ENCODE measurements at places on chromosomes 5 and 9.

DNA sequence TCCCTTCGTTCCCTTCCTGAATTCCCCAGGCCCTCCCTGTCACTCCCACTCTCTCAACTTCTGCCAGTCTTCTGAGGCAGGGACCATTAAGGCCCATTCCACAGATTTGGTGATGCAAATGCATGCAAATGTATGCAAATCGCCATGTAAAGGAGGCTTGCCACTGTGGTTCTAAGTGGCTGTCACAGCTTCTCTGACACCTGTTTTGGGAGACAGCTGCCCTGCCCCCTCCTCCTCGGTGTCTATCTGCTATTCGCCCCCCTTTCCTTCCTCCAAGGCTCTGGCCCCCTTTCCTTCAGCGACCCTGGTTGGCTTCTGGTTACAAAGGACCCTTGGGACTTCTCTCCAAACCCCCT is 10.5 kb upstream of the ARAP3 start:
- no peak for DNase-seq

DNA sequence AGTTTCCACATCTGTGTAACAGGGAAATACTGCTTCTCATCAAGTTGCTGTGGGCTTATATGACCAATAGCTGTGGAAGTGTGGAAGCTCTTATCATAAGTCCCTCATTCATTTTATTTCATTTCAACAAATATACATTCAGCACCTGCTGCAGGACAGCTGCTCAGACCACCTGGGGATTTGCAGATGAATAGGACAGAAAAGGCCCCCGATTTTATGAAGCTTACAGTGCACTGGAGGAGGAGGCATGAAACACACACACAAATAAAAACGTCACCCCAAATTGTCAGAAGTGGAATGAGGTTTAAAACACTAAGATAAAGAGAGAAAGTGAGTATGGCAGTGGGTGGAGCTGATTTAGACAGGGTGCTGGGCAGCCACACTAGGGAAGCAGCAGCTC is 107.2 kb downstream of the DRD1 start:
- DNase-seq = no peak

DNA sequence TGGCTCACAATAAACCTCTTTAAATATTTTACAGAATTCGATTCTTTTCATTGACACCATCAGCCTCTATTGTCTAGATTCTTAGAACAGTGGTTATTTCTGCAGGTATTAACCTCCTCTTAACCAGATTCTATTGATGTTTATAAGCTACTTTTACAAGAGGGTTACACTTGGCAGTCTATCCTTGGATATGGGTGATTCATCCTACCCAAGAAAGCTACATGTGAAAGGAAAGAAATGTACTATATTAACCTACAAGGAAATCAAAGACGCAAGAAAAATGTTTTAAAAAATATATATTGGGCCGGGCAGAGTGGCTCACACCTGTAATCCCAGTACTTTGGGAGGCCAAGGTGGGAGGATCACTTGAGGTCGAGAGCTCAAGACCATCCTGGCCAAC is 16.7 kb downstream of the SLC25A25 start:
- DNase-seq = no peak

DNA sequence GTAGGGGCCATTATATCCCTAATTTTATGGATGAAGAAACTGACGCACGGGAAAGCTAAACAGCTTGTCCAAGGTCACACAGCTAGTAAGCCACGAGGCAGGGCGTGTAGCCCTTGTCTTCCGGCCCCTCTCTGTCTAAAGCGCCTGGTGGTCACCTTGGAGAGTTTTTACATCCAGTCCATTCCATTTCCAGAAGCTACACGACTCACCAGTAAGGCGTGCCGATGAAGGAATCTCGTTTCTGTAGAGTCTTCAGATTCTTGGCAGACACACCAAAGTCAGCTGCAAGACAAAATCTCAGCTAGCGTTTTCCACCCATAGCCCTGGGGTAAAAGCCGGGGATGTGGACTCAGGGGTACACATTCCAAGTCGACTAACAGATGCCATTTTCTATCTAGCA is 80.5 kb downstream of the STK10 start:
- no peak for DNase-seq

DNA sequence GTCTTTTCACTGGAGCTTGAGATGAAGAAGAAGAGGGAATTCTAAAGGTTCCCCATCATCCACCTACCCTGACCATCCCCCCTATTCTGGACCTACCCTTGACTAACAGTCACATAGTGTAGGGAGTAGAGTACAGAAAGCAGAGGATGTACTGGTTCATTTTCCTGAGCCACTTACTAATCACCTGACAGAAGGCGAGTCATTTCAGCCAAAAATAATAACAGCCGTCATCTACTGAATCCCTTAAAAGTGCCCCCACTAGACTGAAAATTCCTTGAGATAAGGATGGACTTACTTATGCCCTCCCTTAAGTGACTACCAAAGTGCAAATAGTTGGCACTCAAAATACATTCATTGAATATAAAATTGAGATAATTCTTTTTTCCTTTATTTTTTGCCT is 112.2 kb downstream of the FOXD1 start:
- no peak for DNase-seq

DNA sequence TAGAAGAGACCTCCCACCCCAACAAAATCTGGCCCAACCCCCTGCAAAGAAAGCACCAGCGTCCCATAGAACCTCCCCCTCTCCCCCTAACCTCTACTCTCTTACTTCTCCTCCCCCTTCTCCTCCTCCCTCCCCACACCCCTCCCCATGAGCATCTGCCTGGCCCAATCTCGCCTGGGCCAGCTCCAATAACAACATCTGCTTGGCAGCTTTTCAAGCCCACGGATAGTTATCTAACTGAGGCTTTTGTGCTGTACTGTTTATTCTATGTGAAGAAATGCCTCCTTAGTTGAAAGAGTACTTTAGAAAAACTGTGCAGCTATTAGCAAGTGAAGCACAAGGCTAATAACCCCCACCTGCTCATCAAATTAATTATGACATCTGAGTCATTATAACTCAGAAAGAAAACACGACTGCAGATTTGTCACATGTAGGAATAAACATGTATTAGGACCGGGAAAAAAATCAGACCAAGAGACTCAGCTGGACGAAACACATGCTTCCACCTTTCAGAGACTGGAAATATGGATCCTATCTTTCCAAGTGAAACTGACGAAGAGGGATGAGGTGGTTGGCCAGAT is 42.8 kb downstream of the NFIB start:
- DNase-seq = no peak

- no peak for DNase-seq
Observed at GRCh38 chr9:108746864-108747263, 108.9 kb downstream of the ACTL7B start.

- no peak for DNase-seq
Observed at GRCh38 chr9:123948286-123948685, 18.4 kb upstream of the DENND1A start.

- no peak for DNase-seq
Observed at GRCh38 chr9:84756731-84757130, 87.2 kb downstream of the NTRK2 start.

- DNase-seq = no peak
Observed at GRCh38 chr5:114055318-114056184, 306.3 kb upstream of the KCNN2 start.

DNA sequence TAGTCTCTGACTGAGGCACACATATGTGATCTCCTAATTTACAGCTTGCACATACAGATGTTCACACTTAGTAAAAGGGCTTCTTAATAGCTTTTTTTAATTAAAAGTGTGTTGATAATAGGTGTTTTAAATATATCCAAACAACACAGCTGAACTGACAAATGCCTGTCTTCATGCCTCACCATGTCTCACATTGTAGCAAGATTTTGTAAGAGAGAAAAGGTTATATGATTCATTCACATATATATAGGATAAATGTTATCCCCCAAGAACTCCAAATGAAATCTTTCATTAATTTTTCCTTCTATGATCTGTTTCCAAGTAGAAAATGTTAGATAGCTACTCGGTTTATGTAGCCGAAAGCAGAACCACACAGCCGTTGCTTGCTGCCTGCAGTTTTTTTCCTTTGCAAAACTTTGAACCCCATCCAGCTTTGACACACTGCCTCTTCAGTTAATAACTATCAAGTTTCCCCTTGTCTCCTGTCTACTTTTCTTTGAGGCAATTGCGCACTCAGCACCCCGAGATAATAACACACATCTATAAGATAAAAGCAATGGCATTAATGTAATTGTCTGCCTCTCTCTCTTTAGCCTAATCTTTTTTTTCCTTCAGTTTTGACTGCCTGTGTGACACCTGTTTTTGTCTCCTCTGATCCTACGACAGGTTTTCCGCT is 299.2 kb downstream of the BNC2 start:
- DNase-seq = no peak

GRCh38 chr9:110933350-110934001 is 104.8 kb downstream of the LPAR1 start:
- DNase-seq = no peak

GRCh38 chr9:105333811-105334210 is 89.4 kb downstream of the SLC44A1 start:
- DNase-seq = no peak

DNA sequence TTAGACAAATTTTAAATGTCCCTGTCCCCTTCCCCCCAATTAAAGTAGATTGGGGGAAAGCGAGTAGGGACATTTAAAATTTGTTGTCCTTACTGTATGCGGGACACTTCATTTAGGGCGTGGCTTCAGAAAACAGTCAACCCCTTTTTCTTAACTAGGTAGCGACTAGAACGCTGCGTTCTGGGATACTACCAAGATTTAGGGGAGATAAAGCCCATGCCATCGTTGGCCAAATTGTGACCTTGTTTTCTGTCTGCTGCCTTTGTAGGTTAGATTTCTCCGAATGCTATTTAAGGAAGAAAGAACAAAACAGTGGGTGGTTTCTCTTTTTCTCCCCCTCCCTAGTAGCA is 1.2 kb downstream of the CKS2 start:
- no peak for DNase-seq

GRCh38 chr5:7897014-7897600 is 28.2 kb downstream of the MTRR start:
- no peak for DNase-seq

- DNase-seq = peak; percentile 97
Observed at GRCh38 chr5:6713274-6714225, at the start of gene TENT4A. Gene TENT4A (plus strand): TSS chr5:6713432. CDS start chr5:6713984, 552 bp downstream.

DNA sequence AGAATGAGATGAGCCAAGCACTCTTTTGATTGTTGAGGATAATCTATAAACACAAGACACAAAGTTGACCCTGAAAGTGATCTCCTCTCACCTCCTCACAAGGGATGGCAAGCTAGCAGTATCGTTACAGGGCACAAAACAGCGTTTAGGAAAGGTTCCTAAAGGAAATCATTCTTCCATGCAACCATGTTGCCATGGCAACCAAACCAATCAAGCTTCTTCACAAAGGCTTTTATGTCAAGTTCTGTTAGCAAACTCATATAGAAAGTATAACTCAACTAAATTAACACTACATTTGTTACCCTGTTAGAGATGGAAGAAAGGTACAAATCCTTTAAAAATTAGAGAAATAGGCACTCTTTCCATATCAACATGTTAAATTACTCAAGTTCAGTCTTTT is 1016.8 kb upstream of the DMAC1 start:
- no peak for DNase-seq

GRCh38 chr5:134769206-134769605 is 10.6 kb downstream of the DDX46 start:
- DNase-seq = no peak

GRCh38 chr5:128825826-128826225 is 139.5 kb upstream of the SLC27A6 start:
- no peak for DNase-seq

DNA sequence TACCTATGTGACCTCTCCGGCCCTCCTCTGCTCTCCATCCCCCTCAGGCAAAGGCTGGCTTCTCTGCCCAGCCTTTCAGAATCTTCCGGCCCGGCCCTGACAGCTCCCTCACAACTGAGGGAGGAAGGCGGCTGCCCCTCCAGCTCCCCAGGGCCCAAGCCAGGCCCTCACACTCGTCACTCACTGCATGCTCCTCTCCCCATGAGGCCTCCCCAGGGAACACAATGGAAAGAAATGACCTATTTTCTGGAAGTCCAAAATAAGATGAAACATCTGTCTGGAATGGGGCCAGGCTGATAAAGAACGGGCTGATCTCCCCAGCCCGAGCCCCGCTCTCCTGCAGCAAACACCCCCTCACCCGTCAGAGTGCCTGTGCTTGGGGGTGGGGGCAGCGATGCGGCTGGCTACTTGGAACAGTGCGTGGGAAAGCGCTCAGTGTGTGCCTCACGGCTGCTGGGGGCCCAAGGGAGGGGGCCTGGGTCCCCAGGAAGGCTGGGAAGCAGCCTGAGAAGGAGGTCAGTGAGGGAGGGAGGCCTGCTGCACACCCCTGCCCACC is 11.3 kb downstream of the PDGFRB start:
- no peak for DNase-seq

GRCh38 chr5:66134407-66134861 is 9.7 kb upstream of the SREK1 start:
- no peak for DNase-seq

GRCh38 chr5:169856571-169856970 is 123.7 kb downstream of the INSYN2B start:
- no peak for DNase-seq

DNA sequence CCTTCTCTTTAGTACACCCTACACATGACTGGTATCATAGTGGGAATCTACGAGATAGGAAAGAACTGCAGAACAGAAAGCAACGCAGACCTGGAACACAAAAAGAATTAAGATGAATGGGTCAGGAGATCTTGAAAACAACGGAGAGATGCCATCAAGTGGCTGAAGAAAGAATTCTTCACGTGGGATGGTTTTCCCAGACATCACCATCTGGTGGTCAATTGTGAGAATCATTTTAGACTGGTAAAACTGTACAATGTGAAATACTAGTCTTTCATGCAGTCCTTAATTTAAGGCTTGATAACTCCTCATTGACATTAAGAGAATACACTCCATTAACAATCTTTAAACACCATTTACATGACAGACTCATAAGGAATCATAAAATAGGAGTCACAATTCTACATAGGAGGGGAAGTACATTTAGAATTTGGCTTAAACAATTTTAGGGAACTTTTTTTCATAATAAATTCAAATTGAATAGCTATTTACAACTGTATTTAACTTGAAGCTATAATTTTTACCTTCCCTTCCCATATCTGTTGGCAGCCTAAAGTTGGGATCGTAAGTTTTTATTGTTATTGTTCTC is 128.4 kb upstream of the TRPM3 start:
- DNase-seq = no peak

DNA sequence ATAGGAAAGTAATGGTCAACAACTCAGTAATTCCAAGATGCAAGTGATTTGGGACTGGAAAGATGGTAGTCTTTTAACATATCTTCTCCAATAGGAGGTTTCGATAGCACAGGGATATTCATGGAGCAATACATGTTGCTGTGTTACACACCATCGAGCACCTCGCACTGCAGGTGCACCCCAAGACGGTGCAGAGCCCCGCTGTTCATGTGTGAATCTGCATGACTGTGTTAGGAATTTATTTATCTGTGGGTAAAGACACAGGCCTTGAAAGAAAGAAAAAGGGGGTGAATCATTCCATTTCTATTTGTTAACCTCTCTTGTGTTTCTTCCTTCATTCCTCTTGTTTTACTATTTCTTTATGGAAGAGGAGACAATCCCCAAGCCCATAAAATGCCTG is 217.1 kb downstream of the EBF1 start:
- no peak for DNase-seq

DNA sequence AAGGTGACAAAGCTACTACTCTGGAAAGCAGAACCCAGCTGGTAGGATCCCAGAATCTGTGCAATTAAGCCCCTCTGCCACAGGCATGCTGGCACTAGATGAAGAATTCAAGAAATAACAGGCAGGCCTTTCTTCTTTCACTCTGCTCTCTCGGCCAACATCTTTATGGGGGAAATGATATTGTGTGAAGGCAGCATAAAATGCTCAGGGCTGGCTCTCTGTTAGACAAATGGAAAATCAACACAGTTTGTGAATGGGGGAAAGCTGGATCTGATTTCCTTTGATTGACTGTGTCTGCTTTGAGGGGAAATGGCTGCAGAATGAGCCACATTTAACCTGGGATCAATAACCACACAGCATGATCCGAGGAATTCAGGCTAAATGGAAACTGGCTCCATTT is 29.1 kb upstream of the AKNA start:
- DNase-seq = no peak
